ENCODE measurements at places on chromosomes 12 and 14.

DNA sequence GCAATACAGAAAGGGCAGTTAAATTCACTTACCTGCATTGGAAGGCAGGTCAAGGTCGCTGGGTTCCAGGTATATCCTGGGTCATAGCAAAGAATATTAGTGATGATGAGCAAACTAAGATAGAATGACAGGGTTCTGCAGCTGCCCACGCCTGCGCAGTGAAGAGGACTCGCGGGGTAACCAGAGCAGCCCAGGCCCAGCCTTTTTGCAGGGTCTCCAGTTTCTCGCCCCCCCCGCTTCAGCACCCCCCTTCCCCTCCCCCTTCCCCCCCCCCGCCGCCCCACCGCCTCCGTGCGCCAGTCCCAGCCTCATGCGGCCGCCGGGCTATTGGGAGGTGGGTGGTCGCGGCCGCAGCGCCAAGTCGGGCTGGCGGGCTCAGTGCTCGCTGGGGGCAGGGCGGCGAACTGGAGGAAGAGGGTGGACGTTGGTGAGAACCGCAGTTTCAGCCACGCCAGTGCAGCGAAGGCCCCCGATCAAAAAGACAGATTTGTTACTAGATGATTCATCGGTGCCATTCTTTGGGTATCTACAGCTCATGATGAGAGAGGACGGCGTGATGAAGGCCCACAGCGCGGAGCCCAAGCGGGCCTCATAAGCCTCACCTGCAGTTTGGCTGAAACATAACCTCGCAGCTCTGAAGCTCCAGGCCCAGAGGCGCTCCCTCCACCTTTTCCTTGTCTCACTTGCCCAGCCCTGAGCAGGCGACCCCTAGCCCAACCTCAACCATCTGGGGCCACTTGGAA lies 20.2 kb downstream of the SLC2A3 start:
- no peak for DNase-seq

DNA sequence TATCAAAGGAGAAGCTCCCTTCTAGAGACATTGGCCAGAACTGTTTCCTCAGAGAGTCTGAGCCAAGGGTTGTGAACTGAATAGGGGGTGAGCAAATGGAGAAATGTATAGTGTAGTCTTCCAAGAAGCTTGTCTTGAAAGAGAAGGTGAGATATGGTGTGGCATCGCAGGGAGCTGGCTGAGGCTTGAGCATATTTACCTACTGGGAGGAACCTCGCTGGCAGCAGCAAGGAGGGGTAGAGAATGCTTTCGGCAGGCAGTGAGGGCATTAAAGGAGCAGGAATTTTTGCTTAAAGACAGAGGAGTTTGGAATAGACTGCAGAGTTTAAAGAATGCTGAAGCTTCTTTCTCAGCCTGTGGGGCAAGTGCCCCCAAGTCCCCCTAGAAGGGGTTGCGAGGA lies 59.3 kb upstream of the PRMT8 start:
- no peak for DNase-seq

DNA sequence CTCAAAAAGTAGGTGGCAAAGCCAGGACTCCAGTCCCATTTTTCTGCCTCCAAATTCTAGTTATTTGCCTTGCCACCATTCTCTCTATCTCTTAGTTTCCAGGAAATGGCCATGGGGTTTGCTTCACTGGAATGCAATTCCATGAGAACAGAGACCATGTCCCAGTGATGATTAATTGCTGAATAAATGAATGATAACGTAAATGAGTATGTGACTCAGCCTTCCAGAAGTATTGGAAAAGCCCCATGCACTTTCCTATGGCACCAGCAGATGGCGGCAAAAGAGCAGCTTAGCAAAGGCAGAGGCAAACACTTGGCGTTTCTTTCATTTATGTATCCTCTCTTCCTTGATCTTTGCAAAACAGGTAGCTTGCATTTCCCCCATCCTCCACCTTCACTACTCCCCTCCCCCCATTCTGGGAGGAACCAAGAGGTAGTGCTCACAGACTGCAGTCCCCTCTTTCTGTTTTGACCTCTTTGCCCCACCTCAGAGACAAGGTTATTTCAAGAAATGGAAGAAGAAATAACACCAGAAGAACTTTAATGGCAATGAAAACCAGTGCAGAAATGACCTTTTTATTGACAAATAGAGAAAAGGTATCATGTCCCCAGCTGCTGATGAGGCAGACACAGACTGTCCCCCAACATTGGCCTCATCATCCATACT lies 21.3 kb downstream of the TBX3 start:
- DNase-seq, result peak; percentile 80

DNA sequence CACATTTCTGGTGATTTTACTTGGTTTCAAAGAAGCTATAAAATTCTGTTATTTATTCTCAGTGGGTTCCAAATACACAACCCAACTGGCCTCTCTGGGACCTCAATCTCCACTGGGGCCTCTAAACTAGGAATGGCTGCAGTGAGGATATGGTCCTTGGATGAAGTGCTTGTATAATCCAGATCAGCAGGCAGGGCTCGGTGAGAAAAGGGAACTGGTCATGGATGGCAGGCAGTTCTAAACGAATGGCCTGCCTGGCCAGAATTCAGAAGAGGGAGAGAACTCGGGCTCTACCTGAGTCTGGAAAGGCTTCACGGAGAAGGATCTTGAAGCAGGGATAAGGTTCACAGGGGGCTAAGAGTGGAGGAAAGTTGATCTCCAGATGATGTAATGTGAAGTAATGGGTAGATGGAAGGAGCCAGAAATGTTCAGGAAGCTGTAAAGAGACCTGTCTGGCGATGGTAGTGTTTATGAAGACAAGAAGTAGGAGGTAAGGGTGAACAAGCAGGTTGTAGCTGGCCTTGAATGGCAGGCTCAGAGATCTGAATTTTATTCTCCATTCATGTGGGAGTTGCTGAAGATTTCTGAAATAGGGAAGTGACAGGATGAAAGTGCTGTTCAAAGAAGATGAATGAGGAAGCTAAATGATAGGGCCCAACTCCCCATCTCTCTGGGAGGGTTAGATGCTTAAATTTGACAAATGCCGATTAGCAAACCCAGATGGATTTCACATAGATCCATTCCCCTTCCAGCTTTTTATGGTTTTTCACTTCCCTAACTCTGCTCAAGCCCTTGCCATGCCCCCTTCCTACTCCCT lies 31.5 kb upstream of the ANO6 start:
- no peak for DNase-seq

- no peak for DNase-seq
These were observed 48.2 kb upstream of the DAAM1 start for GRCh38 chr14:59140106-59140843.

DNA sequence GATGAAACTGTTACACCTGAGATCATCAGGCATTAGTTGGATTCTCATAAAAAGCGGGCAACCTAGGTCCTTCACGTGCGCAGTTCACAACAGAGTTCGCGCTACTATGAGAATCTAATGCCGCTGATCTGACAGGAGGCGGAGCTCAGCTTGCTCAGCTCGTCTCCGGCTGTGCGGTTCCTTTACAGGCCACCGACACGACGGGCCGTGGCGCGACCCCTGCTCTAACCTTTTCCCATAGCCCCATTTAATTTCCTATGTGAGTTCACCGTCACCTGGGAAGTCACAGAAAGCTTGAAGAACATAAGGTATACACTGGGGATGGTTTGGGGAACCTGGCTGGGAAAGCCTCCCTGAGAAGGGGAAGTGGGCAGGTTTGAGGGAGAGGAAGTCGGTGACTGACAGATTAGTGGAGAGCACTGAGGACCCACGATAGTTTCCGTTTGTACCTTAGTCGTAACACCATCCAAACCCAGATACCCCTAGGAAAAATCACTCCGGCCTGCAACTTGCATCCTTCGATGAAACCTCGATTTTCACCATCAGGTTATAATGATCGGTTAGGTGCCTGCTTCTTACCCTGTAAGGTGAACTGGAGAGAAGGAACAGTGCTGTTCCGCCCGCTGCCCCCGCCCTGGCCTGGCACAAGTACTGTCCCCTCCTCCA lies 2.8 kb upstream of the AAAS start:
- DNase-seq, result no peak

DNA sequence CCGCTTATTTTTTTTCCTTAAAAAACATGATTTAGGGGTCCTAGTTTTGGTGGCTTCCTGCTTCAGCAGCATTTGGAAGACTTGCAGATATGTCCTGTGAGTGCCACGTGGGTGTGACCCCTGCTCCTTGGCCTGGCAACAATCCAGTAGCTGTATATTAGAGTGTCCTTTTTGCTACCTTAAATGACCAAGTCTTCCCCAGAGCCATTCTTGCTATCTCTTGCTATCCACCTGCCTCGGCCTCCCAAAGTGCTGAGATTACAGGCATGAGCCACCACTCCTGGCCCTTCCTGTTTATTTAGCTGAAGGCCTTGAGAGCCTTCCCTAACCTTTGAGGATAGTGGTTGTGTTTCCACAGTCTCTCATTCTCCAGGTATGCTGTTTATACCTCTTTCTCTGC lies 17.0 kb downstream of the TPCN1 start:
- no peak for DNase-seq

DNA sequence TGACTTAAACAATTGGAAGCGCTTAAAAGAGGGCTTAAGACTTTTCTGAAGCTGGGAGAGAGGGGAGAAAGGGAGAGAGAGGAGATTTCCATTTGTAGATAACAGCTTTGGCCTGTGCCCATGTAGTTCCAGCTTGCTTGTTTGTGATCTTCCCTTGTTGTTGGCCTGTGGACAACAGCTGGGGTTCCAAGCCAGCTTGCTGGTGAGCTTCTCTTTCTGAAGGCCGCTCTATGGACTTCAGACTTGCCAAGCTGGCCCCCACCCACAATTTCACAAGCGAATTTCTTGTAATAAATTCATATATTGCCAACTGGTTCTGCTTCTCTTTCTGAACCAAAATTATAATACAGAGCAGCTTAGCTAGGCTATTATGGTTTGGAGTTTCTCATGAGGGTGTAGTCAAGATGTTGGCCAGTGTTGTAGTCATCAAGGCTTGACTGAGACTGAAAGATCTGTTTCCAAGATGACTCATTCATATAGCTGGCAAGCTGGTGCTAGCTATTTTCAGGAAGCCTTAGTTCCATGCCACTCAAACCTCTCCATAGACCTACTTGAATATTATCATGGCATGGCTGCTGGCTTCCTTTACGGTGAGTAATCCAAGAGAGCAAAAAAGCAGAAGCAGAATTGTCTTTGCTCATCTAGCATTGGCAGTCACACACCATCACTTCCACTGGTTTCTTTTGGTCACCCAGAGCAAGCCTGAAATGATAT lies 89.4 kb downstream of the ATP23 start:
- DNase-seq, result no peak

- no peak for DNase-seq
These were observed 116.3 kb downstream of the PTPN11 start for GRCh38 chr12:112535017-112535416.

DNA sequence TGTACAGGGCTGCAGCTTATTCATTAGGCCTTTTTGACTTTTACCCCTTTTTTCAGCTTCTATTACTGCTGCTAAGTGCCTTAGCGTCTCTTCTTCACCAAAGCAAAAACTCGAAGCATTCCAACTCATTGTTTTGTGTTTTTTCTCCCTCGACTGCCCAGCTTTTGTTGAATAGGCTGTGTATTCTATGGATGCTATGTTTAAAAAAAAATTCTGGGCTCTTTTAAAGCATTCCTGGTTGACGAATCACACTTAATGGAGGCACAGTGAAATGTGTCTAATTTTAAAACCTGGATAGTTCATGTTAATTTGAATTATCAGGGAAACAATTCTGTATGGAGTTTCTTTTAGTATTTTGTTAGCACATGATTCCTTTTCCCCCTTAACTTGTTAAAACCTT lies 29.7 kb downstream of the KTN1 start:
- peak; percentile 31 for DNase-seq

GRCh38 chr12:77387214-77387613 lies 321.8 kb upstream of the E2F7 start:
- DNase-seq, result peak; percentile 86

GRCh38 chr12:10101042-10101579 lies 2.3 kb upstream of the CLEC1A start:
- DNase-seq, result peak; percentile 16

GRCh38 chr12:78790148-78790547 lies 74.4 kb upstream of the SYT1 start:
- DNase-seq, result no peak

DNA sequence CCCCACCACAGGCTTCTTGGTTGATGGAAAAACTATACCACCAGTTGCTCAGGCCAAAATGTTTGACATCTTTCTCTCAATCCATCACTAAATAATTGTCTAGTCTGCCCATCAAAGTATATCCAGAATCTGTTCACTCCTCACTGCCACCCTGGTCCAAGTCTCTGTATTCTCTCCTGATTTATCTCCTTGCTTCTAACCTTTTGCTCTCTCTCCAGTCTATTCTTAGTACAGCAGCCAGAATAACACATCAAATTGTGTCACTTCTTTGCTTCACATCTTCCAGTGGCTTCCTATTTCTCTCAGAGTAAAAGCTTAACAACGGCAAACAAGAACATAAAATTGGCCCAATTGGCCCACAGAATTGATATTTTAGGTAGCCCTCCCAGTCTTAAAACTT lies 272.8 kb downstream of the IPO8 start:
- DNase-seq, result no peak

- DNase-seq, result no peak
These were observed 3.7 kb downstream of the TMEM52B start for GRCh38 chr12:10182354-10183049.

- DNase-seq, result no peak
These were observed 5.0 kb upstream of the TDG start for GRCh38 chr12:103960616-103961227.

GRCh38 chr12:109489016-109489954 lies 11.9 kb downstream of the UBE3B start:
- no peak for DNase-seq

- DNase-seq, result no peak
These were observed 173.4 kb downstream of the TSPAN9 start for GRCh38 chr12:3250576-3250975.

DNA sequence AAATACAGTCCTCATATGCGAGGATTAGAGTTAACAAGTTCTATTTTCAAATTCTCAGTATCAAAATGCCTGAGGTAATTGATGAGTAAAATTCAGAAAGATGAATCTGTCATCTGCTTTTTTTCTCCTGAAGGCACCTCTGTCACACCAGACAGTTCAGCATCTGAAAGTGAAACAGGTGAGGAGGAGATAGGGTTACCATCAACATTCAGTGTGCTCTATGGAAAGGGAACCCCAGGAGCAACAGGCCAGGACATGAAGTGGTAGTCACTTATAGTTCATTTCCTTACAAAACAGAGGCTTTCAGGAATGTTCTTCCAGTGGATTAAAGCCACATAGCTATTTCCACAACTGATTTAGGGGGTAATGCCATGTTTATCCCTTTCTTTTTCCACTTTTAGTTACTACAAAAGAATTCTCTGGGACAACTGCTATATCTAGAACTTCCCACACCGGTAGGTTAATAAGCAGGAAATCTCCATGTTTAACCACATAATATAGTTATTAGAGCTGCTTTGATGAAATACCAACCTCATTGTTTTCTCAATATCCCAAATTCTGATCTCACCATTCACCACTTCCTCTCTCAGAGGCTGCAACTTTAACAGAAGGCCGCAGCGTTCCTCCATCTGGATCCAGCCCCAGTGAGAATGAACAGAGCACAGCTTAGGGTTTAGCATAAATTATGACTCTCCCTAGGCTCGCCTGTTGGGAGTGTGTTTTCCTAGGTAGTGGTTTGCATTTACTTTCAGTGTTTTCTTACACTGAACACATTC lies 177.0 kb upstream of the CNTN1 start:
- DNase-seq, result no peak

GRCh38 chr12:108849660-108850059 lies 7.7 kb downstream of the SSH1 start:
- DNase-seq, result no peak

- DNase-seq, result no peak
These were observed 487.5 kb upstream of the TMEM132C start for GRCh38 chr12:127779301-127780045.

GRCh38 chr12:28222081-28222700 lies 31.9 kb downstream of the CCDC91 start:
- no peak for DNase-seq

GRCh38 chr14:90890322-90891020 lies 74.2 kb upstream of the TTC7B start:
- no peak for DNase-seq
